ENCODE measurements at places on chromosomes 1 and 21.
A peak's percentile ranks its signal among the peaks of the same experiment; 100 is the strongest.

GRCh38 chr1:156421062-156421938 lies 52.3 kb downstream of the RHBG start:
- peak; percentile 4 for DNase-seq

DNA sequence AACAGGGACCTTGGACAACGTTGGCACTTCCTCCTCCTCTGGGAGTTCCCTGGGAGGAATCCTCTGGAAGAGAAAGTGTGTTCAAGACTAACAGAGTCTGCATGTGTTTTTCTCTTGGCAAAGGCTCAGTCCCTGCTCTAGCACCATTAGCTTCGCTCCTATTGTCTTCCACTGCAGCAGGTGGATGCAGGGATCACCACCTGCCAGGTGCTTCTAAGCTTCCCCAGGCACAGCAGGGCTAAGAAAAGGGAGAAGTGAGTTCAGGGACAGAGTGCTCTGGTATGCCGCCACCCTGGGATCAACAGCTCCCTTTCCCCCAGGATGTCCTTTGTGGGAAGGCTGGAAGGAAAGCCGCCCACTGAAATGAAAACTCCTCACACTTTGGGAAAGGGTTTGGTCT lies 43.9 kb upstream of the IL20 start:
- DNase-seq, result no peak

- DNase-seq, result no peak
Measured at GRCh38 chr21:39869141-39869818, 2.0 kb downstream of the PCP4 start.

DNA sequence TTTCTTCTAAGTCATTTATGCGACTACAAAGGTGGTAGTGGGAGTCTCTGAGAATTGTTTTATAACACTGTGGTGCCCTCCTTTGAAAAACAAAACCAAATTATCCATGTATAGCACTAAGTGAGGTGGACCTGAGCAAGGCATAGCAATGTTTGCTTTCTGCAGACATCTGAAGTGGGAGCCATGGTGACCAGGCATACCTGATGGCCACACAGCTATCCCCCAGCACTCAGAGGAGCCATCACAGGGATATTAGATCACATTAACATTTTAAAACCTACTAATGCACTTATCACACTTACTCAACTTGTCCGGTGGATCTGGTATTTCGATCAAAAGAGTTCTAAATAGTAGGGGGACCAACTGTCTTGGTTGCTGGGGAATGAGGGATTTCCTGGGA lies 24.8 kb upstream of the AVPR1B start:
- no peak for DNase-seq

- DNase-seq, result no peak
Measured at GRCh38 chr1:160063176-160063575, 6.8 kb downstream of the KCNJ10 start.

- DNase-seq, result no peak
Measured at GRCh38 chr21:21028275-21028820, 30.1 kb downstream of the NCAM2 start.

- DNase-seq, result no peak
Measured at GRCh38 chr21:37496972-37497371, 130.4 kb downstream of the DYRK1A start.

- peak; percentile 16 for DNase-seq
Measured at GRCh38 chr1:243420946-243421685, 165.3 kb downstream of the SDCCAG8 start.

- no peak for DNase-seq
Measured at GRCh38 chr1:202152399-202152798, 7.9 kb upstream of the ARL8A start.

DNA sequence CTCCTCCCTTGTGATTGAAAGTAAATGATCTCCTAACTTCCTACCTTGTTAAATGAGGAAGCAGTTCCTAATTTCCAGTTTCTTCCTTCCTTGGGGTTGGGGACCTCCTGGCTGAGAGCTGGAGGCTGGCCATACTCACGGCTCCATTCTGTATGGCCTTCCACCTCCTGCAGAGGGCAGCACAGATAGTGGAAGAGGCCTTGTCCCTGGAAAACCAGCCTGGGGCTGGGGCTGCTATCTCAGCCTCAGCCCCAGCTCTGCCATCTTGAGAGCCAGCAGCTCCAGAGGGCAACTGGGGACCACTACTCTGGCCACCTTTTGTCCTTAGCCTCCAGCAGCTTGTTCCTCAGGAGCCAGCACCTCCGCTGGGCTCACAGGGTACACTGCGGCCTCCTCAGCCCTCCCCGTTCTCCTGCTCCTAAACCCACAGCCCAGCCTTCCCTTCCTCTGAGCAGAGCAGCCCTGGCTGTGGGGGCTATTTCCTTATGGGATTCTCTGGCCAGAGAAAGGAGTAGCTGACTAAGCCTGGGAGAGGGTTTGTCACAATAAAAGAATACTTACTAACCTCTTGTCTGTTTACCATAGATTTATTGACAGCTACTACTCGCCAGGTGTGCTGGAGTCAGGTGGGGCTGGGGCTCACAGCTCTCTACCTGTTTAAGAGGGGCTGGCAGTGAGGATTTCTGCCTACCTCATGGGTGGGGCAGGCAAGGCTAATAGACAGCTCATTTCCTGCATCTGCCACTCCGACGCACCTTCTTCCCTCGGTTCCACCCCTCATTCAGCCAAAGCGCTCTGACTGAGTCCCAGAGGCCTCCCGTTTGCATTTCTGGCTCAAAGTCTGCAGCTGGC lies 6.3 kb downstream of the TMEM234 start:
- peak; percentile 49 for DNase-seq

DNA sequence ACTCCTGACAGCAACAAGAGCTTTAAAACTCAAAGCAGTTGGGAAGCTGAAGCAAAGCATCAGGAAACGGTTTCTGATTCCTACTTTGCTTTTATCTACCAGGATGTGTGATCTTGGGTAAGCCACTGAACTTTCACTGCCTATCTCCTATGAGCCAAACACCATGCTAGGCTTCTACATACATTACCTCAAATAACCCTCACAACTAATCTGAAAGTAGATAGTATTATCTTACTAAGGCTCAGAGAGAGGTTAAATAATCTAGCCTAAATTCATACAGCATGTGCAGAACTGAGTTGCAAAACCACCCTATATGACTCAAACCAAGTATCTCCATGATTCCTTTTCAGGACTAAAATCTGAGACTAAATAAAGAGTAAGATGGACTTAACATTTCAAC lies 83.8 kb downstream of the EVI5 start:
- no peak for DNase-seq

- DNase-seq, result peak; percentile 71
Measured at GRCh38 chr1:241611063-241611462, 29.1 kb downstream of the CHML start.

Data from MV-4-11 (cell line).